T-helper 17 cell (primary cell): ENCODE measurements at places on chromosomes 6 and 20.

GRCh38 chr20:51536116-51537069 lies 6.1 kb downstream of the NFATC2 start:
- H3K36me3 ChIP-seq, result peaks cover 5% of the 10 kb centered on the region
- H3K27ac ChIP-seq, result peak overlapping the region; percentile 89
- DNase-seq, result no peak
- peaks cover 69% of the 10 kb centered on the region for H3K4me1 ChIP-seq
- no peaks in the 10 kb centered on the region for H3K27me3 ChIP-seq

DNA sequence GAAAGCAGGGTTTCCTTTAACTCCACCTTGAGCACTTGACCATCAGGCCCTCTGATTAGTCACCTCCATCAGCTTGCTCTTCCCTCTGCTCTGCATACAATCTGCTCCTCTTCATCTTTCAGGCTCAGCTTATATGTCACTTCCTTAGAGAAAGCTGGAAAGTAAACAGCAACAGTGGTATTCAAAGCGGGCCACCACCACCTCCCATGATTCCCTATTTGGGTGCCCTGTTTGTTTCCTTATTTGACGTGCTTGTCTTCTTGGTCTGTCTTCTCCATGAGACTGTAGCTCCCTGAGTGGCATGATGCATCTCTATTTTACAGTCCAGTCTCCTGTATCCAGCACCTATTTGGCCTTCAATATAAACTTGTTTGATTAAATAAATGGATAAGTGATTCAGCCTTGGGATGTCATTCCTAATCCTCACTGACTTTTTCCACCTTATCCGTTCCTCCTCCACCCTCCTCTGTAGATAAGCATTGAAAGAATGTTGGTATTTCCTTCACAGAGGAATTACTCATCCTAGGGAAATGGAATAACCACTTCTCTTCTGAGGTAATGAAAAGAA lies 102.8 kb upstream of the SGK1 start:
- no peaks in the 10 kb centered on the region for H3K27me3 ChIP-seq
- no peak for DNase-seq
- no peak overlapping the region for H3K27ac ChIP-seq
- no peaks in the 10 kb centered on the region for H3K36me3 ChIP-seq

GRCh38 chr20:60137657-60138245 lies 179.5 kb downstream of the CDH26 start:
- DNase-seq, result no peak
- H3K4me3 ChIP-seq, result peak overlapping the region; percentile 84

DNA sequence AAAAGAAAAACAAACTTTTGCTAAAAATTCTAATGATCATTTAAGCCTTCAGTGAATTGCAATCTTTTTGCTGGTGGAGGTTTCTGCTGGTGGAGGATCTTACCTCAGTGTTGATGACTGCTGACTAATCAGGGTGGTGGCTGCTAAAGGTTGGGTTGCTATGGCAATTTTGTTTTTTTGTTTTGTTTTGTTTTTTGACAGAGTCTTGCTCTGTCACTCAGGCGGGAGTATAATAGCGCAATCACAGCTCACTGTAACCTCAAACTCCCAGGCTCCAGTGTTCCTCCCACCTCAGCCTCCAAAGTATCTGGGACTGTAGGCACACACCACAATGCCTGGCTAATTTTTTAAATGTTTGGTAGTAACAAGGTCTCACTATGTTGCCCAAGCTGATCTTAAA lies 94.7 kb downstream of the ANKRD6 start:
- no peak for DNase-seq
- no peak overlapping the region for H3K4me3 ChIP-seq
- H3K36me3 ChIP-seq, result no peaks in the 10 kb centered on the region
- H3K4me1 ChIP-seq, result peaks cover 6% of the 10 kb centered on the region
- H3K27me3 ChIP-seq, result no peaks in the 10 kb centered on the region
- H3K27ac ChIP-seq, result peak overlapping the region; percentile 22

DNA sequence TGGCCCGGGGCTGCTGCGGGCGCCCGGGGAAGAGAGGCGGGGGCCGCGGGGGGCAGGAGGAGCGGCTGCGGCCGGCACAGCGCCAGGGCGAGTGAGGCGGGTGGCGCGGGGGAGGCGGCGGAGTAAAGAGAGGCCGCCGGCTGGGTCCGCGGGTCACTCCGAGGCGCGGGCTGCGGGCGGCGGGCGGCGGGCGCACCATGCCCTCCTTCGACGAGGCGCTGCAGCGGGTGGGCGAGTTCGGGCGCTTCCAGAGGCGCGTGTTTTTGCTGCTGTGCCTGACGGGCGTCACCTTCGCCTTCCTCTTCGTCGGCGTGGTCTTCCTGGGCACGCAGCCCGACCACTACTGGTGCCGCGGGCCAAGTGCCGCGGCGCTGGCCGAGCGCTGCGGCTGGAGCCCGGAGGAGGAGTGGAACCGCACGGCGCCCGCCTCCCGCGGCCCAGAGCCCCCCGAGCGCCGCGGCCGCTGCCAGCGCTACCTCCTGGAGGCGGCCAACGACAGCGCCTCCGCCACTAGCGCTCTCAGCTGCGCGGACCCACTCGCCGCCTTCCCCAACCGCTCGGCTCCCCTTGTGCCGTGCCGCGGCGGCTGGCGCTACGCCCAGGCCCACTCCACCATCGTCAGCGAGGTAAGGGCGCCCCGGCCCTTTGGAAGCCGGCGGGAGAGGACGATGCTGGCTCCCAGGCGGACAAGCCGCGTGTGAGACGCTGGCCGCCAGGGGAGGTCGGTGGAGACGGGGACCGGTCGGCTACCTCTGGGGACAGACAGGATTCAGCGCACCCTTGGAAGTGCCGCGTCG lies at the start of gene SLC22A3:
SLC22A3 (plus strand) TSS at position 156 of the 797 bp plus-strand sequence; CDS start at position 198, 42 bp downstream.
- H3K27ac ChIP-seq, result no peak within 1 kb of the TSS
- DNase-seq, result no peak
- peaks cover 68% of the 10 kb centered on the region for H3K27me3 ChIP-seq
- H3K36me3 ChIP-seq, result peaks cover 12% of the 10 kb centered on the region
